NT2/D1 (cell line): ENCODE measurements at places on chromosomes 1 and 21.

GRCh38 chr1:209850342-209850979 is 22.7 kb downstream of the UTP25 start:
- DNase-seq: peak; percentile 61

GRCh38 chr1:63954187-63954586 is 180.4 kb downstream of the ROR1 start:
- DNase-seq: no peak

DNA sequence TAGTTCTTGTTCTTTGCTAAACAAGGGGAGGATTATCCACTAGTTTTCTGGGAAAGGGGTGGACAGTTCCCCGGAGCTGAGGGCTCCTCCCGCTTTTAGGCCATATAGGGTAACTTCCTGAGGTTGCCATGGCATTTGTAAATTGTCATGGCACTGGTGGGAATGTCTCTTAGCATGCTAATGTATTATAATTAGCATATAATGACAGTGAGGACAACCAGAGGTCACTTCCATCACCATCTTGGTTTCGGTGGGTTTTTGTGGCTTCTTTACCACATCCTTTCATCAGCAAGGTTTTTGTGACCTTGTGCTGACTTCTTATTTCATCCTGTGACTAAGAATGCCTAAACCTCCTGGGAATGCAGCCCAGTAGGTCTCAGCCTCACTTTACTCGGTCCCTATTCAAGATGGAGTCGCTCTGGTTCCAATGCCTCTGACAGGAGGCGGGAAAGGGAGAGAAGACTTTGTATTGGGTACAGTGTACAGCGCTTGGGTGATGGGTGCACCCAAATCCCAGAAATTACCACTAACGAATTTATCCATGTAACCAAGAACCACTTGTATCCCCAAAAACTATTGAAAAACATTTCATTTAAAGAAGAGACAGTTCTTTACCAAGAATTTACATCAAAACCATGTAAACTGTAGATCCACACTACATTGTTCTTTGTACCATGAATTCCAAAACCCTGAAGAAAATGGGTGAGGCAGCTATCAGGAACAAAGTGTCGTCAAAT is 8.7 kb upstream of the SLC2A5 start:
- DNase-seq: no peak

- DNase-seq: no peak
Observed at GRCh38 chr1:87051965-87052364, 137.5 kb downstream of the HS2ST1 start.

GRCh38 chr1:218775501-218776021 is 398.1 kb upstream of the LYPLAL1 start:
- no peak for DNase-seq

- no peak for DNase-seq
Observed at GRCh38 chr21:44521301-44521927, 18.6 kb downstream of the KRTAP10-1 start.

- DNase-seq: no peak
Observed at GRCh38 chr1:27101696-27102095, 53.2 kb downstream of the SLC9A1 start.

DNA sequence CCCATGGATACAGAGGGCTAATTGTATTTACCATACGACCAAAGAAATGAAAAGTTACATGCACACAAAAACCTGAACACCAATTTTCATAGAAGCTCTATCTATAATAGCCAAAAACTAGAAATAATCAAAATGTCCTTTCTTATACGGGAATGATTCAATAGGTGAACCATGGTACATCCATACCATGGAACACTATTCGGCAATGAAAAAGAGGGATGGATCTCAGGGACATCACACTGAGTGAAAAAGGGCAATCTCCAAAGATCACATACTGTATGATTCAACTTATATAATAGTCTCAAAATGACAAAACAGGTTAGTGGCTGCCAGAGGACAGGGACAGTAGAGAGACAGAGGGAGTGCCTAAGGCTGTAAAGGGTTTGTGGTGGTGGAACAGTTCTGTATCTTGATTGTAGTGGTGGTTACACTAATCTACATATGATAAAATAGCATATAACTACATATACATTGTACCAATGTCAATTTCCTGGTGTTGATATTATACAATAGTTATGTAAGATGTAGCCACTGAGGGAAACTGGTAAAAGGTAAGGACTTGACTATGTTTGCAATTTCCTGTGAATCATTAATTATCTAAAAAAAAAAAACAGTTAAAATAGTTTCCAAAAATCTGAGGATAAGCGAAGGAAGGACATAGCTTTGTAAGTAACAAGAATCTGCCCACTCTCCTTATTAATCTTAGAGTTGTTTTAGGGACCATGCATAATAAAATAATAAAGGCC is 3.7 kb downstream of the RSBN1 start:
- DNase-seq: no peak

GRCh38 chr1:26998429-26999300 is 5.2 kb downstream of the TRNP1 start:
- DNase-seq: no peak

GRCh38 chr1:97640677-97641076 is 280.2 kb downstream of the DPYD start:
- DNase-seq: no peak

- no peak for DNase-seq
Observed at GRCh38 chr1:59292562-59292961, 4.3 kb upstream of the FGGY start.

DNA sequence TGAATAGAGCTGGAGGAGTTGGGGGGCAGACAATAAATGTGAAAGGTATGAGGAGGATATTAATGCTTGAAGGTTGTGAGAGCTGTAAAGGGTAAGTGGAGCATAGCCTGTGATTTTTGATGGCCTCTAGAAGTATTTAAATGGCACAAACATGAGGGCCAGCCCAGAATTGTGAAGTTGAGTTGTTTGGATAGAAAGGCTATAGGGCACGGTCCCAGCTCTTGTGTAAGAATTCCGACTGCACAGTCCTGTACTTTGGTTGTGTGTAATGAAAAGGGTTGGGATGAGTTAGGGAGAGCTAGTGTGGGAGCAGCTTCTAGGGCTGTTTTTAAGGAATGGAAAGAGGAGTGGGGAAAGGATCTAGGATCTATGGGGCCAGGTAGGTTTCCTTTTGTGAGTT is 665.5 kb downstream of the USP25 start:
- DNase-seq: no peak

- no peak for DNase-seq
Observed at GRCh38 chr1:203278885-203279406, 26.4 kb upstream of the BTG2 start.
